ENCODE measurements at places on chromosomes 13 and 19. TPM values are rescaled to one million over a fixed set of nuclear protein-coding genes. Genes with fewer than 3 reads are reported as not detected.

The DAND5 gene
- total RNA-seq, result not detected

The C13orf42 gene
- not detected for total RNA-seq

The SLC6A16 gene
- total RNA-seq, result 3.7 TPM

The NCR1 gene
- total RNA-seq, result not detected

DNA sequence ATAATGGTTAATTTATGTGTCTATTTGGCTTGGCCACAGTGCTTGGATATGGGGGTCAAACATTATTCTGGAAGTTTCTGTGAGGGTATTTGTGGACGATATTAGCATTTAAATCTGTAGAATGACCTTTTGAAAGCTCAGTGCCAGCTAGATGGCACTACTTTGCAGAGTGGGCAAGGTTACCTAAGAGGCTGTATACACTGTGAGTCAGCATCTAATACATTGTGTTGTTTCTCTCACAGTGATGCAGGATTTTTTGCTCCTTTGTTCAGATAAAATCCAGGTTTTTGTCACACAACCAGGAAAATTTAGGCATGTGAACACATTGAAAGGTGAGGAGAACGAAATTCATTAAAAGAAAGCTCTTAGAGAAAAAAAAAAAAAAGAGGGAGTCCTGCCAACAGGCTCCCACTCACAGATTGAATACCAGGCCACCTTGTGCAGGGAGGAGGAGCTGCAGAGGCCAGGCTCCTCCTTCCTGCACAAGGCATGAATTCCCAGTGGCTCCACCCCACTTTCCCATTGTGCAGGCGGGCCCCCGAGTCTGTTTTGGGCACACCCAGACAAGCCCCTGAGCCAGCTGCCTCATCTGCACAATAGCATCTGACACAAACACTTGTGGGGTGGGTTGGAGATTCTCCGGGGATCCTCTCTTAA, 551.0 kb upstream of the ATXN8OS start:
- no peak for DNase-seq

GRCh38 chr13:69866555-69866954, 241.1 kb upstream of the ATXN8OS start:
- DNase-seq, result no peak

- no peak for DNase-seq
Observed at GRCh38 chr13:61833228-61833627, 417.6 kb upstream of the PCDH20 start.

DNA sequence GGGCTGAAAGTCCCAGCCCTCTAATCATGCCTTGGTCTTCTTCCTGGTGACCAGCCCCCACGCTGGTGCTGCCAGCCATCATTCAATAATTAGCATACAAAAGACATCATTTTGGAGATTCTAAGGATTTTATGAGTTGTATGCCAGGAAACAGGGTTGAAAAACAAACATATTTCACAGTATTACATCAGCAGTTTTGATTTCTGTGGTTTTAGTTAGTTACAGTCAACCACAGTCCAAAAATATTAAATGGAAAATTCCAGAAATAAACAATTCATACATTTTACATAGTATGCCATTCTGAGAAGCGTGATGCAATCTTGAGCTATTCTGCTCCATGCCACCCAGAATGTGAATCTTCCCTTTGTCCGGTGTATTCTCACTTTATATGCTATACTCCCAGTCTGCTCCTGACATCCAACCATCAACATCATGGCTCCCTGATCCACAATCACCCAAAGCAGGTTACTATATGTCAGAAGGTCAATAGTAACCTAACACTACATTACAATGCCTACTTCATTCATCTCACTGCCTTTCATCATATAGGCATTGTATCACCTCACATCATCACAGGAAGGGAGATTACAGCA, 49.2 kb downstream of the STOML3 start:
- no peak for DNase-seq

The TMEM272 gene
- 1.7 TPM for total RNA-seq

The COLGALT1 gene
- 42.4 TPM for total RNA-seq

- DNase-seq, result no peak
Observed at GRCh38 chr13:78138756-78139155, 220.1 kb upstream of the EDNRB start.

DNA sequence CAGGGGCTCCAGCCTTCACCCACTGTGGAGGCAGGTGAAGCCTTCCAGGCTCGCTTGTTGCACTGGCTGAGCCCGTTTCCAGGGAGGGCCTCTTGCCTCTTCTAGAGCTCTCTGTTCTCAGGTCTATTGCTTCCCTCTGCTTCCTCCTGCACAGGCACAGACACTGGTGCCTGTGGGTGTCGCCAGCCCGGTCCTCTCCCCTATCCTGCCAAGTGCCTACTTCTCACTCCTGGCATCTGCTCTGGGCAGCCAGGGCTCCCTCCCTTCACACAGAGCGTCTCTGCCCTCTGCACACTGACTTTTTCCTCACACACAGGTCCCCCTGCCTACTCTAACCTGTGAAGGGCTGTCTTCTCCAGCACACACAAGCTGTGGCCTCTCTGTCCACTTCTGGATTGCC, 60.3 kb downstream of the SLC7A9 start:
- DNase-seq, result no peak

DNA sequence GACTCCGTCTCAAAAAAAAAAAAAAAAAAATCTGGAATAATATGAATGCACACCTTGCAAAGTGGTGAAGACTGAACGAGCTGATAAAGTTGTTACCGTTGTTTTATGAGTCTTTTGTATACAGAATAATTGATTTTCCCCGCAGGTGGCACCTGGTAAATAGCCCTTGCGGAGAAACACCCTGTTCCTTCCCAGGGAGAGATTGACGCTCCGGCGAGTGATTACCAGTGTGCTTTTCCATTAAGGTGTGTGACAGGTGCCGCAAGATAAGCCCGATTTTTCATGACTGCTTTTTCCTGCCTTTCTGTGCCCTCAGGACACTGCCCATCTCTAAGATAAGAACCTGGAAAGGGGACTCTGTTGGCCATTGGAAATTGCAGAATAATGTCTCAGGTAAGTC, 943 bp downstream of the ZNF302 start:
- DNase-seq, result no peak

The CCDC8 gene
- total RNA-seq, result not detected
